ENCODE measurements at places on chromosomes 4 and X. TPM values are rescaled to one million over a fixed set of nuclear protein-coding genes. Genes with fewer than 3 reads are reported as not detected.

DNA sequence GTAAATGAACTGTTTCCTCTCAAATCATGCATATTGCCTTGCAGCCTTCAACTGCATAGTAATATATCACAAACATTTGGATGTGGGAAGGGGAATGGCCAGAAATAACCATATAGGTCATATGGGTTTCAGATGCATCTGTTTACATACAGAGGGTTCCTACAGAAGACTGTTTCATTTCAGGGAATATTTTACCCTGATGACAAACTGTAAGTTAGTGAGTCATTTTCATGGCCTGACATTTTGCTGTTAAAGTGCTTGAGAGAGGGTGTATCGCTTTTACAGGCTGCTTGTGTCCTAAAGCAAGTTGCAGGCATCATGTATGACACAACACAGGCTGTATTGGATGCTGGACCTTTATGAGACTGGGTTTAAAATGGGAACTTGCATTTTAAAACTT is 25.5 kb upstream of the AMOT start:
- DNase-seq, result no peak

DNA sequence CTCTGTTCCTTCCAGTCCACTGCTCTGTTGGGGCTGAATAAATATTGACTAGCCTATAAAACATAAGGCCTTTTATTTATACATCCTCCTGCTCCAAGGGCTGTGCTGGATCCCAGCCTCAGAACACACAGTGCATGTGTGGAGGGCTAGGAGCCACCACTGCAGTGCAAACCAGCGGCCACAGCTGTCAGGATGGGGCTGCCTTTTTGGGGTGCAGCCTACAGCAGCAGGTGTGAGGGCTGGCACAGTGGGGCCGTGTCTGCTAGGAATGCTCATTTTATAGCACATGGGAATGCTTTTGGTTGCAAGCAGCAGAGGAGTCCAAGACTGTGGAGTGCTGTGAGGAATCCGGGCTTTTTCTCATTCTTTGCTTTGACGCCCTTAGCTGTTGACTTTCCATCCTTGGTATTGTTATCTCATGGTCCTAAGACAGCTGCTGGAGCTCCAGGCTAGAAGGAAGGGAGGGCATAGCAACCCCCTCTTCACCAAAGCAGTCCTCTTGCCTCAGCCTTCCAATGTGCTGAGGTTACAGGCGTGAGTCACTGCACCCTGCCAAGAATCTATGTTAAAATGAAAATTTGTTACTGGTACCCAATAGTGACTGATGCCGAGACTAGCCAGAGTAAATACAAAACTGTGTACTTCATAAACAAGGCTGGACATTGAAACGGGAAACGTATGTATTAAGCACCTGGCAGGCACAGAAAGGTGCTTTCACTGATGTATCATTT is 334.3 kb upstream of the GATB start:
- DNase-seq, result no peak

DNA sequence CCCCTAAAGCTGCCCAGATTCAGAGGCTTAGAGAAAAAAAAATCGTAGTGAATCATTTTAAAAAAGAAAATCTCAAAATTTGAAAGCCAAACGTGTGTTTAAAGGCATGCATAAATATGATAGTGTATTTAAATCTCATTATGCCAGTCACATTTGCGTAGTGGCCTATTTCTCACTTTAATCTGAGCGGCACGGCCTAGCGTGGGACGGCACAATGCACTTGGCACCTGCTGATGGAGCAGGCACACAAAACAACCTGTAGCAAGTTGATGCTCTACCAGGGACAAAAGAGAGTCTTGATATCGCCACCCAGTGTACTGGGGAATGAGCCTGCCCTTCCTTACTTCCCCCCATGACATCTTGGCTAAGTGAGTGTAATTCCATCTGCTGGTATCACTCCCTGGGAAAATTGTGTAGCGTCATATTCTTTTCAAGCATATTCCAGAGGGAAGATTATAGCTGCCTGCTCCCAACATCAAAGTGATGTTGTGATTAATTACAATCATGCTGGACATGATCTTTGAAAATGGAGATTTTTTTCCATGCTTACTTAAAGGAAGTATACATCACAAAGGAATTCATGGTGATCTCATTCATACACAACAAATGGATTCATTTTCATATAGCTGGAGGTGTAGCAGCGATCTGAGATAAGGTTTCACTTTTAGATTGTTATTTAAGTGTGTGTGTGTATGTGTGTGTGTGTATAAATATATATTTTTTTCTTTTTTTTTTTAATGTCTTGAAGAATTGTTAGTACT is 138.8 kb downstream of the DCTD start:
- DNase-seq, result no peak

DNA sequence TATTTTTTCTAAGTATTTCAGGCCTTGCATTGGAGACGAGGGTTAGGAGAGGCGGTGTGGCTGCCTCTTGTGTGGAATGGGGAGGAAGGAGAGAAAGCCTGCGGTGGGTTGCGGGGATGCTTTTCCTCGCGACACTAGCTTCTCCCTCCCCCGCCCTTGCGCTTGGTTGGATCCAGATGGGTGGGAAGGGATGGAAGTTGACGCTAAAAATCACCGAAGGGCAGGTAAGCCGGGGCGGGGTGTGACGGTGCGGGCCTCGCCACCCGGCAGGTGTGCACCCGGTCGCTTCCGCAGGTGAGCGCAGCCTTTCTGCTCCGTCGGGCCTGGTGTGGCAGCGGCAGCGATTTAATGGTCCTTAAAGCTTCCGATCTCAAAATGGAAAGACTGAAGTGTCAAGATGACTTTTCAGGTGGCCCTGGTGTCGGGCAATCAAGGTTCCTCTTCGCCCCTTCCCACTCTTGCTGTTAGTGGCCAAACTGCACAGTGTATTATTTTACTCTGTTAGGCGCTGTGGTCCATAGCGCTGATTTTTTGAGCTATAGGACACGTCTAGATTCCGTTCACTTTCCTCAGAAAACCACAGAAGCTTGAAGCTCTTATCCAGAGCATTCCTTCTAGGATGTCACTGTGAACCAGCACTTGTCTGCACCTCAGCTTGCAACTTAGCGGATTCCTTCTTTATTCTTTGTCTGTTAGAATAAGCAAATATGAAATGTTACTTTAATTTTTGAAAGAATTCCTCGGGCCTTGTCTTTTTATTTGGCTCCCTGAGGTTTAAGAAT is 765 bp downstream of the ENOPH1 start:
- peak; percentile 35 for DNase-seq

DNA sequence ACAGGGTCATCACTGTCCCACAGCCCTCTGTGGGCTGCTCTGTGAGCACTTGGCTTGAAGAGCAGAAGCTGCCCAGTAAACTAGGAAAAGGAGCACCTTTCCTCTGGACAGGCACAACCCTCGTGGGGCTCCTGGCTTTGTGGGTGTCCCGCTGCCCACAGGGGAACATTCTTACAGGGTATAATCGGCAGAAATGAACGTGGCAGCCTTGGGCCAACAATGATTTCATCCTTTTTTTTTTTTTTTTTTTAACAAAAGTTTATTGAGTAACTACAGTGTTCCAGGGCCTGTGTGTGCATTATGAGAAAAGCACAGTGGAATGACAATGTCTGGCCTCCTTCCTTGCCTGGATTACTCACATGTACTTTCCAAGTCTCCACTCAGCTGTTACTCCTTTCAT is 197.2 kb downstream of the PDGFC start:
- no peak for DNase-seq

DNA sequence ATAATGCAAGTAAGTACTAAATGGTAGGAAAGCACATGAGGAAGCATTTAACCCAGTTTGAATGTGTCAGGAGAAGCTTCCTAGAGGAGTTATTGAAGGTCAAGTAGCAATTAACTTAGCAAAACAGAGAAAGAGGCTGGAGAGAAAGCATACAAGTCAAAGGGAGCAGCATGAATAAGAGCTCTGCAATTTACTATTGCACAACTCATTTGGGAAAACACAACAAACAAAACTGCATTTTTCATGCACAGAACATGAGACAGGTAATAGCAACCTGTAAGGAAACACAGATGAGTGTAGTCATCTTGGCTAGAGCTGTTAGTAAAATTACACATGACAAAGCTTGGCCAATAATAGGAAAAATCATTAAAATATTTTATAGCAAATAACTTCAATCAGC is 538.1 kb downstream of the PPP4R3C start:
- no peak for DNase-seq

- peak; percentile 93 for DNase-seq
These were observed at the start of gene ERCC6L for GRCh38 chrX:72238721-72239475. Gene ERCC6L (minus strand): TSS chrX:72239027. CDS start chrX:72238911, 116 bp downstream.

- no peak for DNase-seq
These were observed 1495.1 kb downstream of the C4orf33 start for GRCh38 chr4:130591091-130591490.

- no peak for DNase-seq
These were observed 225.8 kb upstream of the SFRP2 start for GRCh38 chr4:154014407-154015321.

DNA sequence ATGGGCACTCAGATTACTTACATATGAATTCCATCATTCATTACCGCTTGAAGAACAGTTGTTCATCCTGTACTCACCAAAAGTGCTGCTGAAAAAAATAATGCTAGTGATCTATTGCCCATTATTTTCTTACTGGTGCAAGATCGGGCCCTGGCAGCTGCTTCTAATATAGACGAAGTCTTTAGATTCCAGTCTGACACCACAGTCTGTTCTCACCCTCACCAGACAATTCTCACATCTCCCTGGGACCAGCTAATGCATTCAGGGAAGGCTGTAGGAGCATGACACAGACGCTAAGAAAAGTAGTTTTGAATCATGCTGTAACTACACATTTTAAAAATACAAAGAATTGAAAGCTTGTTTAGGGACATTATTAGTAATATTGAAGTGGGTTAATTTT is 13.8 kb downstream of the GEMIN8 start:
- DNase-seq, result no peak

- DNase-seq, result no peak
These were observed 371.3 kb upstream of the FSTL5 start for GRCh38 chr4:162535121-162535520.

- DNase-seq, result peak; percentile 18
These were observed 146.8 kb downstream of the KLHL4 start for GRCh38 chrX:87664381-87664780.

- no peak for DNase-seq
These were observed 34.3 kb downstream of the PAPSS1 start for GRCh38 chr4:107685740-107686139.

GRCh38 chr4:77074981-77075855 is 571 bp downstream of the CCNI start:
- peak; percentile 35 for DNase-seq

NDP gene
- total RNA-seq, result not detected

CLCN4 gene
- 1.7 TPM for total RNA-seq

MAGEA2B gene
- total RNA-seq, result not detected

SERPINA7 gene
- total RNA-seq, result not detected

EVC2 gene
- total RNA-seq, result 5.6 TPM

TRO gene
- 28.2 TPM for total RNA-seq

EGF gene
- 26.7 TPM for total RNA-seq

SH2D1A gene
- 0.71 TPM for total RNA-seq

JCHAIN gene
- not detected for total RNA-seq

AMTN gene
- total RNA-seq, result not detected
